ENCODE measurements at places on chromosomes 3 and 15. TPM values are rescaled to one million over a fixed set of nuclear protein-coding genes. Genes with fewer than 3 reads are reported as not detected.

EXD1 gene
- total RNA-seq, result not detected

WDR53 gene
- 6.8 TPM for total RNA-seq

ATXN7 gene
- total RNA-seq, result 17.0 TPM

ABCC5 gene
- 18.0 TPM for total RNA-seq

ARID3B gene
- 2.7 TPM for total RNA-seq

CLASP2 gene
- total RNA-seq, result 52.1 TPM

USP13 gene
- total RNA-seq, result 9.4 TPM

RHOV gene
- total RNA-seq, result not detected

WDR5B gene
- total RNA-seq, result 10.9 TPM

FOXB1 gene
- total RNA-seq, result not detected

C15orf62 gene
- under 0.01 TPM for total RNA-seq

CDHR4 gene
- not detected for total RNA-seq

TRH gene
- total RNA-seq, result under 0.01 TPM

AMIGO3 gene
- total RNA-seq, result 0.29 TPM

GOLGA8J gene
- total RNA-seq, result 0.29 TPM

SUCNR1 gene
- total RNA-seq, result under 0.01 TPM

TMCO5A gene
- not detected for total RNA-seq

NR1I2 gene
- not detected for total RNA-seq

UBP1 gene
- total RNA-seq, result 77.4 TPM

SOX14 gene
- total RNA-seq, result not detected

ACTRT3 gene
- 4.3 TPM for total RNA-seq

FANCD2OS gene
- total RNA-seq, result not detected

MINDY2 gene
- 19.9 TPM for total RNA-seq

ABHD17C gene
- total RNA-seq, result 11.5 TPM

DGKG gene
- 2.5 TPM for total RNA-seq

CCDC33 gene
- not detected for total RNA-seq

PLCH1 gene
- total RNA-seq, result 0.36 TPM

LTK gene
- not detected for total RNA-seq

EPHA3 gene
- 12.7 TPM for total RNA-seq

PROK2 gene
- not detected for total RNA-seq

CACNA2D2 gene
- not detected for total RNA-seq

SUSD5 gene
- total RNA-seq, result 11.2 TPM

FBXO40 gene
- not detected for total RNA-seq

CADM2 gene
- total RNA-seq, result 0.29 TPM

GRK7 gene
- not detected for total RNA-seq

SLC22A14 gene
- 0.29 TPM for total RNA-seq

STAB1 gene
- 1.1 TPM for total RNA-seq

GCNT3 gene
- total RNA-seq, result 0.72 TPM

FETUB gene
- not detected for total RNA-seq

CLEC3B gene
- 48.9 TPM for total RNA-seq

MOBP gene
- total RNA-seq, result not detected

UTS2B gene
- total RNA-seq, result 1.1 TPM

EIF4E3 gene
- 3.5 TPM for total RNA-seq

PLD1 gene
- 29.5 TPM for total RNA-seq

TEX55 gene
- not detected for total RNA-seq

ITIH3 gene
- total RNA-seq, result under 0.01 TPM
